Stimulated activated CD4-positive, alpha-beta T cell treated with anti-CD3 and anti-CD28 coated beads, Interleukin-15, amount 100 ng/mL, for 48 hours (primary cell): ENCODE measurements at places on chromosomes 2 and 18.

GRCh38 chr2:231318954-231319353 lies 76.6 kb upstream of the B3GNT7 start:
- DNase-seq: no peak

DNA sequence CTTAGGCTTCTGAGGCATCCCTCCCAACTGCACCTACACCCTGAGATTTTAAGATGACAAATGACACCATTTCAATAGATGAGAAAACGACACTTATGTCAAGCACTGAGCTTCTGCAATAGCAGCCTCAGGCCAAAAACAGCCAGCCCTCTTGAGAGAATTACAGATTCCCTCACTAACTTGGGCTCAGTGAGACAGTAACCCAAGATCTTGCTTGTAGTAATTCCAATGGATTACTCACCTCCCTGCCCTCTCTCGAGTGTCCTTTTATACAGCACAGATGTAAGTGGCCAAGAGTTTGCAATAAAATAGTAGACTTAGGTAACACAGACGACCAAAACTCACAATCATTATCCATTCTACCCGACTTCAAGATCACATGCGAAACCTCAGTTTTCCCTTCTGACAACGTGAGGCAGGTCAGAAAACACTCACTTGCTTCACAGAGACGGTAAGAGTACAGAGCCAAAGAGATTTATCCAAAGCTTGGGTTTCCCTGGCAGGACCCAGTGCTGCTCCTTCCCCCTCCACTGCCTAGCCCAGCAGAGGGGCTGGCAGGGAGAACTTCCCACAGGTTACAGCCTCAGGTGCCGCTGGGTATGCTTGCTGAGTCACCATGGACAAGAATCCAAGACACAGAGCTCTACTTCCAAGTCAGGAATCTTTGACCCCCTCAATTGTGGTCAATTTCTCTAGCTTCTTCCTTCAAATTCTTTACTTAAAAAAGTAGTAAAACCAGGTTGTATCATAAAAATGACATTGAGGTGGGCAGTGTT lies 181.4 kb downstream of the MYO5B start:
- no peak for DNase-seq

GRCh38 chr2:159201360-159202063 lies 85.0 kb downstream of the WDSUB1 start:
- DNase-seq: no peak

- no peak for DNase-seq
Measured at GRCh38 chr18:8052237-8052701, 485.2 kb downstream of the PTPRM start.

DNA sequence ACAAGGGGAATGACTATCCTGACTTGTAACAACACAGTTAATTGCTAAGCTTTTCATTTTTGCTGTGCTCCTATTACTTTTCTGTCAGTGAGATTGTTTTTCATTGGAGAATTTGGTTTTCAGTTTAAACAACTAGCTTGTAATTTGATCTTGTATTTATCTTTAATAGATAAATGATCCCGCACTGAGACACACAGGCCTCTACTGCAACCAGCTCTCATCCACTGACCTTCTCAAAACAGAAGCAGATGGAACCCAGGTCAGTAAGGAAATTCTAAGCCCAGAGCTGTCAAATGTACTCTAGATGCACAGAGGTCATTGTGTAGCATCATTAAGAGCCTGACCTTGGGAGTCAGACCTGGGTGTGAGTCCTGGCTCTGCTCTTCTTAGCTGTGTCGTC lies 30.7 kb downstream of the PTRHD1 start:
- DNase-seq: no peak

- DNase-seq: no peak
Measured at GRCh38 chr2:120773186-120773800, 37.6 kb downstream of the GLI2 start.

DNA sequence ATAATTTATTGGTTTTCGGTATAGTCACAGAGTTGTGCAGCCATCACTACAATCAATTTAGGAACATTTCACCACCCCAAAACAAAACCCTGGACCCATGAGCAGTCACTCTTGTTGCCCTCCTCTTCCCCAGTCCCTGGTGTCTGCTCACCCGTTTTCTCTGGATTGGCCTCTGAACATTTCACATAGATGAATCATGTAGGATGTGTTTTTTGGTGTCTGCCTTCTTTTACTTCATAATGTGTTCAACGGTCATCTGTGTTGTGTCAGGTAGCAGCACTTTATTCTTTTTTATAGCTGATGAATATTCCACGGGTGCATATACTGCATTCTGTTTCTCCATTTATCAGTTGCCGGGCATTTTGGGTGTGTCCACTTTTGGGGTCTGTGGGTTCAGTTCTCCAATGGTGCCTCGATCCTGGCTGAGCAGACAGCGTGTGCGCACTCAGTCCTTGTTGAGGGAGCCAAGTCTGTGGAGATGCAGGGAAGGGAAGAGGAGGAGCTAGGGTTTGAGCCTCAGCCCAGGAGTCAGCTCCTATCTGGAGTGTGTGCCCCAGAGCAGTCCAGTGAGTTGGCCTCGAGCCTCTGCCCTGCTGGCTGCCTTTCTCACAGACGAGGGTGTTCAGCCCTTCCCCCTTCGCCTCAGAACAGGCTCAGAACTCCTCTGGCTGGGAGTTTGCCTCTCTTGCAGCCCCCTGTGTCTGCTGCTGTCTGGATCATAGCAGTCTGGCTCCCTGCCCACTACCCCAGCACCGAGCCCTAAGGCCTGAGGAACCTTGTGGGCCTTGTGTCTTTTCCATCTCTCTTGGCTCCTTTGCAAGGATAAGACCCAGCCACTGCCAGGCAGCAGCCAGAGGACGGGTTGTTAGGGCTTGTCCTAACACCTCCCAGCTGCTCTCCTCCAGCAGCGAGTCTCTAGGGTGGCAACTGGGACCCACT lies 18.0 kb downstream of the C2orf74 start:
- no peak for DNase-seq

GRCh38 chr2:10042301-10043161 lies 819 bp upstream of the KLF11 start:
- DNase-seq: no peak

- DNase-seq: no peak
Measured at GRCh38 chr18:6730416-6731221, 1.1 kb downstream of the ARHGAP28 start.

DNA sequence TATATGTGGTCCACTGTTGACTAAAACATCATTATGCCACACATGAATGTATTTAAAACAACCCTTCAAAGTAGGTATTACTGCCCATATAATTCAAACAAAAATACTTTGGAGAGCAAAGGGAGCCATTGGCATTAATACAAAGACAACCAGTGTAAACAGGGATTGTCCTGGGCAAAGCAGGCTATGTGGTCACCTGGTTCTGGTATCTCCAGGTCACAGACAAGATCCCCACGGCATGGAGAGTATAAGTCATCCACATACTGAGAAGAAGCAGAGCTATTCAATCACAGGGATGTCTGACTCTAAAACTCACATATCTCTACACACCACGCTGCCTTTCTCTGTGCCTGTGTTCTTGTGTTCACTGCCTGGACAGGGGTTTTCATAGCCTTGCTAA lies 81.4 kb upstream of the BZW1 start:
- no peak for DNase-seq

DNA sequence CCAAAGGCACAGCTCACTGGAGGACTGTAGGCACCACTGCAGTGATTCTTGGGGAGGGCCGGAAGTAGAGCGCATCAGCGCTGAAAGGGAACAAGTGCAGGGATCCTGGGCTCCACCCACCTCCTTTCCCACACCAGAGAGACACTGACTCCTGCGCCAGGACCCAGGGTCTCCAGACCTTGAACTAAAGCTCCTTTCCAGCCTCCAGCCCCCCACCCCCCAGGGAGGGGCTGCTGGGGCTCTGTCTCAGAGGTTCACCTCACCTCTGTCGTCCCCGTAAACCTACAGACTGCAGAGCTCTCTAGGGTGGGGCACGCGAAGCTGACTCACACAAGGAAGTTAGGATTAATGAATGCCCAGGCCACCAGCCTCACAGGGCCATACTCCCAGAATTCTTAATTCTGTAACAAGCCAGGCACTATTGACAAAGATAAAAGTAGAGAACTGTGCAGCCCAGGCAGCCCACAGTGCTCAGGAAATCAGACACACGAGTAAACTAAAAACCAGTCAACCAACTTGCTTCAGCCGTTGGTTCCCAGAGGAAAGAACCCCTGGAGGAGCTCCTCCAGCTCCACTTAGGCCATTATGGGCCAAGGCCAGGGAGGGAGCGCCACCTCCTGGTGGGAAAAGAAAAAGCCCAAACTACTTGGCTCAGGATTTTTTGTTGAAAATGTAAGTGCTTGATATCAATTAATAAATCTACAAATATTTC lies 45.1 kb upstream of the ACAA2 start:
- DNase-seq: peak; percentile 35
